ENCODE measurements at places on chromosomes 2 and 18. TPM values are rescaled to one million over a fixed set of nuclear protein-coding genes. Genes with fewer than 3 reads are reported as not detected.

Gene GAREM1
- 2.9 TPM for total RNA-seq

Gene TRIM43
- total RNA-seq, result not detected

Gene CYTIP
- not detected for total RNA-seq

Gene TLK1
- 11.5 TPM for total RNA-seq

Gene ITGB1BP1
- 70.1 TPM for total RNA-seq

Gene INSIG2
- 6.0 TPM for total RNA-seq

Gene GCG
- not detected for total RNA-seq

DNA sequence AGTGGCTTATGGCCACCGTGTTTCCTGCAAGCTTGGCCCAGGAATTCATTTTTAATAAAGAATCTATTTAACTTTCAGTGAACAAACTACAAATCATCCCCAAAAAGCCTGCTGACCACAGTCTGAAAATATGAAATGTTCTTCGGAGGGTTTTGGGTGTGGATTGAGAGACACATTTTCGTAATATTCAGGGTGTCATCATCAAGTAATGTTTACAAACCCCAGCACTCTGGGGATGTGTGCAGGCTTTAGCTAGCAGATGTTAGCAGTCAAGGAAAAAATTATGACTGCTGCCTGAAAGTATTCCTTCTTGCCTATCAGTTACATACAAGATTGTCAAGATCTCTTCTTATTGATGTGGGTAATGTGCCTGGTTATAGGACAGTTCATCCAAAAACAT is 143.9 kb upstream of the FN1 start:
- H3K4me1 ChIP-seq, result no peaks in the 10 kb centered on the region
- H3K27ac ChIP-seq, result no peak overlapping the region
- no peak overlapping the region for H3K4me3 ChIP-seq
- no peaks in the 10 kb centered on the region for H3K36me3 ChIP-seq

GRCh38 chr2:216742411-216742810 is 47.1 kb upstream of the IGFBP5 start:
- H3K4me1 ChIP-seq, result no peaks in the 10 kb centered on the region
- no peak for DNase-seq
- H3K4me3 ChIP-seq, result no peak overlapping the region
- H3K36me3 ChIP-seq, result no peaks in the 10 kb centered on the region
- peaks cover 2% of the 10 kb centered on the region for H3K27me3 ChIP-seq

- no peak for DNase-seq
- H3K36me3 ChIP-seq, result no peaks in the 10 kb centered on the region
- H3K4me3 ChIP-seq, result no peak overlapping the region
- no peak overlapping the region for H3K27ac ChIP-seq
- no peaks in the 10 kb centered on the region for H3K4me1 ChIP-seq
Observed at GRCh38 chr2:205494537-205495235, 187.6 kb upstream of the NRP2 start.

GRCh38 chr2:238138331-238139195 is at the start of gene KLHL30:
Gene KLHL30, plus strand, starts transcription at chr2:238138668. Its CDS starts 2,087 bp downstream, at chr2:238140755.
- DNase-seq, result no peak
- no peaks in the 10 kb centered on the region for H3K36me3 ChIP-seq
- no peak within 1 kb of the TSS for H3K27ac ChIP-seq
- no peak within 1 kb of the TSS for H3K4me3 ChIP-seq
- peaks cover 40% of the 10 kb centered on the region for H3K4me1 ChIP-seq

DNA sequence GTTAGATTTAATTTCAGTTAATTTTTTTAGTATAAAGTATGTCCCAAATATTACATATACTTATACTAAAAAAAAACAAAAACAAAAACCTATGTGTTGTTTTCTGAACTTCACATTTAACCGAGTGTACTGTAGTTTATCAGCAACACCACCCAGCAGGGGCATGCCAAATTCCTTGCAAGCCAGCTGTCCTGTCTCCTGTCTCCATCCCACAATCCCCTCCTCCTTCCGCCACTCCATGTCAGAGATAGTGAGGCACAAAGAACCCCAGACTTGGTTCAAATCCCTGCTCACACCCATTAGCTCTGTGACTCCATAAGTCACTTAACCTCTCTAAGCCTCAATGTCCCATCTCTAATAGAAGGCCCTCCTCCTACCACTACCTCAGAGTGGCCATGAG is 9.4 kb downstream of the CHST10 start:
- H3K27me3 ChIP-seq, result no peaks in the 10 kb centered on the region
- no peak for DNase-seq
- peaks cover 11% of the 10 kb centered on the region for H3K36me3 ChIP-seq
- H3K4me1 ChIP-seq, result no peaks in the 10 kb centered on the region
- H3K27ac ChIP-seq, result no peak overlapping the region

DNA sequence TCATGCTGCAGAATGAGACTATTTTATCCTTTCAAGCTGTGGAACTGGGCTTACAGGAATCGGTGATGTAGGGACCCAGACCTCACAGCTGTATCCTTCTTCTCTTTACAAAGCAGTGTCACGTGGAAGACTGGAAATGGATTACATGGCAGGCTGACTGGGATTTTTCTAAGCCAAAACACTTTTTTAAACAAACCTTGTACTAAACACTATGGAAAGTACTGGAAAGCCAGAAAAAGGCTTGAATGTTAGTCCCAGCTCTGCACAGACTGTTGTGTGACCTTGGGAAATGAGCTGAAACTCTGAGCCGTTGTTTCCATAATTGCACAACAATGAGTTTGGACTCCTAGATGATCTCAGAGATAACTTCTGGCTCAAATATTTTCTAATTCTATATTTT is 7.6 kb upstream of the ADAM23 start:
- H3K4me1 ChIP-seq, result no peaks in the 10 kb centered on the region
- H3K36me3 ChIP-seq, result no peaks in the 10 kb centered on the region
- no peak overlapping the region for H3K27ac ChIP-seq
- no peak overlapping the region for H3K4me3 ChIP-seq
- H3K27me3 ChIP-seq, result peaks cover 9% of the 10 kb centered on the region
- no peak for DNase-seq

- DNase-seq, result no peak
- no peaks in the 10 kb centered on the region for H3K36me3 ChIP-seq
- H3K4me3 ChIP-seq, result no peak overlapping the region
- no peaks in the 10 kb centered on the region for H3K27me3 ChIP-seq
Observed at GRCh38 chr2:162430323-162430722, 86.4 kb downstream of the GCA start.

DNA sequence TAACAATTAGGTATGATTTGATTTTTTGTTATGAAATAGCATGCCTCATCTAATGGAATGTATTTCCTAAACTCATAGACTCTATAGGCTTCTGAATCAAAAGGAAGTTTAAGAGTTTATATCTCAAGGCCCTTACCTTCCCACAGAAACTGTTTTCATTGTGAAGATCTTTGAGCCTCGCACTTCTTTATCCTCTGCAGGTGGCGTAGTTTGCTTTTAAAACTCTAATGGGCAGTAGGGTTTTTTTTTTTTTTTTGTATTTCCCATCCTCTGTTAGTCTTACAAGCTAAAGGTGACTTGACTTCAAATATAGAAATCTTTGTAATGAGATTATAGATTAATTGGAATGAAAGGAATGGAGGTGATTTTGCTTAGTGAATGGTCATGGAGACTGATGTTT is 28.3 kb downstream of the DYNC2LI1 start:
- no peaks in the 10 kb centered on the region for H3K27me3 ChIP-seq
- H3K36me3 ChIP-seq, result no peaks in the 10 kb centered on the region
- no peak overlapping the region for H3K27ac ChIP-seq
- DNase-seq, result no peak

DNA sequence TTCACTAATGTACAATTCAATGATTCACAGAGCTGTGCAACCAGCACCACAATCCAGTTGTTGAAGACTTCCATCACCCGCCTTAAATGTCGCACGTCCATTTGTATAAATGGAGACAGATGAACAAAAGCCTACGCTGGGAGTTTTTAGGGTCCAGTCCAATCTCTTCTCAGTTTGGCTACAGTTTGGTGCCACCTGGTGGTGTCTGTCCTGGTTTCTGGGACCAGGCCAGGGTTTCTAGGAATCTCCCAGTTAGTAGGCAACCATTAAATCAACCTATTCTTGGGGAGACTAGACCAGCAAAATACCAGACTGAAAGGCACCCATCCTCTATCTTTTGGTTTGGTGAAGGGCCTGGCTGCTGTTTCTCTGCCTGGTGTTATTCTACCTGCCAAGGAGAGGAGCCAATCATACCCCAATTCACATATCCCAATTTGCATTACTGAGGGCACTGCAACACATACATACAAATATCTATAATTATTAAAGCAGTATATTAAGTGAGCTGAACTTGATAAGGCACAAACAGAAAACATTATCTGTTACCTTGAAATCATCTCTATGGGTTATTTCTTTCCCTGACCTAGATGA is 3.2 kb upstream of the DDX1 start:
- H3K27me3 ChIP-seq, result no peaks in the 10 kb centered on the region
- no peak overlapping the region for H3K4me3 ChIP-seq
- no peak overlapping the region for H3K27ac ChIP-seq
- H3K36me3 ChIP-seq, result peaks cover 8% of the 10 kb centered on the region
- peaks cover 10% of the 10 kb centered on the region for H3K4me1 ChIP-seq
- DNase-seq, result peak; percentile 49

- DNase-seq, result no peak
- no peak overlapping the region for H3K4me3 ChIP-seq
- H3K27ac ChIP-seq, result no peak overlapping the region
- peaks cover 4% of the 10 kb centered on the region for H3K4me1 ChIP-seq
- H3K36me3 ChIP-seq, result no peaks in the 10 kb centered on the region
Observed at GRCh38 chr2:221535824-221536223, 36.3 kb downstream of the EPHA4 start.

DNA sequence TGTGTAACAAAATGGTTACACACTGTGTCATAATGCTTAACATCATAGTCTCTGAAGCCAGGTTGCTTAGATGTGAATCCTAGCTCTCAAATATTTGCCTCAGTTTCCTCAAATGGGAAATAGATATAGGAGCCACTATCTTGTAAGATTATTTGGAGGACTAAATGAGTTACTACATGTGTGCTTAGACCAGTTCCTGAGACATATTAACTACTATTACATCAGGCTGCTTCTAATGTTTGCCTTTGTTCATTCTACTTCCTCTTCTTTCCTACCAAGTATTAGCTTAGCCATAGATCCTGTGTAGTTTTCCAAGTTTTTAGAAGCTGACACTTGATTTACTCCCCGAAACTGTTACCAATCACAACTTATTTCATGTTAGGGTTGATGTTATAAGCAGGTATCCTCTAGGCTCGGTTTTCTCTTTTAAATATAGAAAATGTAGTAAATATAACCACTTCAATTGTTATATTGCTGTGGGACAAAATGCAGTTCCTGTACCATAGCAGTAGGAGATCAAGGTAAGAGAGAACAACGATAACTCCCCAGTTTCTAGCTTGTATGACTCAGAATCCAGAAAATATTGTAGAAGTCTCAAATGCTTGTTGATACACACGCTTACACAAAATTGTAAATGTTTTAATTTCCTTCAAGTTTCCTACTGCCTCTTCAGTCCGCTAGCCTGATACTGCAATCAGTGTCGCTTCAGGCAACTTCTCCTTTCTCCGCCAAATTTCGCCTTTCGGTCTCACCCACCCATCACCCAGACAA is 751 bp upstream of the DNAJC10 start:
- peak overlapping the region; percentile 29 for H3K27ac ChIP-seq
- peaks cover 7% of the 10 kb centered on the region for H3K4me1 ChIP-seq
- peak overlapping the region; percentile 77 for H3K4me3 ChIP-seq
- H3K27me3 ChIP-seq, result no peaks in the 10 kb centered on the region
- H3K36me3 ChIP-seq, result peaks cover 8% of the 10 kb centered on the region

DNA sequence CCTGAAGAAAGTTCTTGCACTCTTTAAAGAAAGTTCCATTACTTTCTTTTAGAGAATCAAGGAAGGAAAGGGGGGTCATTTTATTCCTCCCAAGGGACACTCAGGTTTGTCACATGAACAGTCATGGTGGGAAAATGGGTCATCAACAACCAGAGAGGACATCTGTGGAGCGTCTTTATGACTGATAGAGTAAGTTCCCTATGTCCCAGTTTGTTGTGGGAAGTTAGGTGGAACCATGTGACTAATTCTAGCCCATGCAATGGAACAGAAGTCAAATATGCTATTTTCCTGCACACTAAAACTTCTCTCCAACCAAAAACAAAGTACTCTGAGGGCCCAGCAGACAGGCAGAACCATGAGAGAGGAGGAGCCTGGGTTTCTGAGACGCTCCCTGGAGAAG is 165.6 kb upstream of the SERTAD2 start:
- no peaks in the 10 kb centered on the region for H3K27me3 ChIP-seq
- no peaks in the 10 kb centered on the region for H3K36me3 ChIP-seq
- H3K4me1 ChIP-seq, result no peaks in the 10 kb centered on the region
- H3K4me3 ChIP-seq, result no peak overlapping the region
- H3K27ac ChIP-seq, result no peak overlapping the region

GRCh38 chr2:171404261-171404660 is 29.5 kb downstream of the METTL8 start:
- peaks cover 19% of the 10 kb centered on the region for H3K4me1 ChIP-seq
- peak; percentile 53 for DNase-seq
- no peaks in the 10 kb centered on the region for H3K36me3 ChIP-seq
- H3K27ac ChIP-seq, result peak overlapping the region; percentile 69
- H3K4me3 ChIP-seq, result no peak overlapping the region

GRCh38 chr2:231634951-231635875 is 42.5 kb downstream of the TEX44 start:
- no peak overlapping the region for H3K27ac ChIP-seq
- no peak for DNase-seq
- no peaks in the 10 kb centered on the region for H3K27me3 ChIP-seq
- peaks cover 44% of the 10 kb centered on the region for H3K4me1 ChIP-seq
- H3K36me3 ChIP-seq, result no peaks in the 10 kb centered on the region

- no peak overlapping the region for H3K4me3 ChIP-seq
- H3K27ac ChIP-seq, result no peak overlapping the region
- H3K27me3 ChIP-seq, result no peaks in the 10 kb centered on the region
- no peak for DNase-seq
Observed at GRCh38 chr2:74226648-74227213, 28.3 kb downstream of the MTHFD2 start.

GRCh38 chr2:133589456-133589855 is 21.2 kb upstream of the NCKAP5 start:
- H3K36me3 ChIP-seq, result no peaks in the 10 kb centered on the region
- no peaks in the 10 kb centered on the region for H3K27me3 ChIP-seq
- peaks cover 6% of the 10 kb centered on the region for H3K4me1 ChIP-seq
- H3K4me3 ChIP-seq, result no peak overlapping the region

DNA sequence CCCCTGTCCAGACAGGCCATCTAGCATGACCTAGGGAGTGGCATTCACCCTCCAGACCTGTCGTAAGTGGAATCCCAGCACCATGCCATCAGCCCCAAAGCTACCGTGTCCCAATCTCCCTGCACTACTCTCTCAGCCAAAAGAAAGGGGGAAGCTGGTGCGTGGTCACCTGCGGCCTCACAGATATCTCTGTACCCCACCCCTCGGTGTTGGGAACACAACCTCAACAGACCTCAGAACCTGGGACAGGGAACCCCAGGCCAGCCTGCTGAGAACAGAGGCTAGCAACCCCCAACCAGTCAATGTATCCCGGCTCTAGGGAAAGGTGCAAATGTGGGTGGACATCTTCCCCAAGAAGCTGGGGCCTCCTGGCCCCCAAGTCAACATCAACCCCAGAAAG is 38.2 kb downstream of the LMAN2L start:
- no peak for DNase-seq
- peaks cover 32% of the 10 kb centered on the region for H3K36me3 ChIP-seq
- no peak overlapping the region for H3K4me3 ChIP-seq
- H3K27ac ChIP-seq, result no peak overlapping the region
- H3K27me3 ChIP-seq, result no peaks in the 10 kb centered on the region
- no peaks in the 10 kb centered on the region for H3K4me1 ChIP-seq

Data from SJSA1 (cell line).